ENCODE measurements at places on chromosomes 5 and 9. TPM values are rescaled to one million over a fixed set of nuclear protein-coding genes. Genes with fewer than 3 reads are reported as not detected.

GRCh38 chr9:129557192-129558036 is 63.5 kb downstream of the C9orf50 start:
- peak; percentile 82 for DNase-seq

DNA sequence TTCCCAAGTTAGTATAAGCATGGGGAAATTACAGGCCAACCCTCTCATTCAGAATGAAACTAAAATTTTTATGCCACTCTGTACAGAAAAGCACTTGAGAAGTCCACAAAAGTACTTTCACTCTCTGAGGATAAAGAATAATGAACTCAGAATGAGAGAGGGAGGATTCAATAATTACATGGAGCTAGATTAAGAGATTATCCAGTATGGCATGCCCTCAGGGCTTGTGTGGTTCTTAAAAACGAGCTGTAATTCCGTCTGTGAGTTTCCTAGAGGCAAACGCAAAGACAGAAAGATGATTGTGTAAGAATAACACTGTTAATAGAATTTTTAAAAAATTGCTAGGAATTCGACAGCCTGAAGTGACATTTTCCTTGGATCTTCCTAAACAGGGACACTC is 126.8 kb upstream of the PTCH1 start:
- no peak for DNase-seq

DNA sequence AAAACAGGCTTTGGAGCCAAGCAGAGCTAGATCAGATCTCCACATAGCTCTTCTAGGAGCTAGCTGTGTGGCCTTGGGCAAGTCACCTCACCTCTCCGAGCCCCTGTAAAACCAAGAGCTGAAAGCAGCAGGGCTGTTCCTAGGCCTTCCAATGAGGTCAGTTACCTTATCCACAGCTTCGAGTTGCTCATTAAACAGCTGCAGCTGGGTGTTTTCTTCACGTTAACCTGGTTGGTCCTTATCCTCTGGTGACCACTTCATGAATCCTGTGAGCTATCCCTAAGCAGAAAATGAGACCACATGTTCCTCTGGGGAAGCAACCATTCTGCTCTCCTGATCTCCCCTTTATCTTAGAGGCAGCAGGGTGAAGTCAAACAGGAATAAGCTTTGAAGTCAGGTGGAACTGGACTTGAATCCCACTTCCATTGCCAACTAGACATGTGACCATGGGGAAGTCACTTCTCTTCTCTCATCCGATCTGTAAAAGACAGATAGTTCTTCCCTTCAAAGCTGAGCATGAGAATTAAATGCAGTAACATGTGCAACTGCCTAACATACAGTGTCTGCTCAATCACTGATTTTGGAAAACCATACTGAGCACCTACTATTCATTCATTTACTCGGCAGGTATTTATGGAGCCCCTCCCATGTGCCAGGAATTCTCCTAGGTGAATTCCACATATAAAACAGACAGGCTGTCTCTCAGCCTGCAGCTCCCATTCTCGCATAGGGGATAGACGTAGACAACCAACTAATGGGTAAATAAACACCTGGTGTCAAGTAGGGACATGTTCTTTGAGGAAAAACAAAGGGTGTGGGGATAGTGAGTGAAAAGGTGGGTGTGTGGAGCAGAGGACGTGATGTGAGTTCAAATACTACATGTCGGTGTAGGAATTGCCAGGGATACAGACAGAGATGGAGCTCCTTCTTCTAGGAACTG is 111.7 kb upstream of the BOD1 start:
- DNase-seq = no peak

- DNase-seq = no peak
Measured at GRCh38 chr9:99162759-99163364, 57.9 kb downstream of the TGFBR1 start.

DNA sequence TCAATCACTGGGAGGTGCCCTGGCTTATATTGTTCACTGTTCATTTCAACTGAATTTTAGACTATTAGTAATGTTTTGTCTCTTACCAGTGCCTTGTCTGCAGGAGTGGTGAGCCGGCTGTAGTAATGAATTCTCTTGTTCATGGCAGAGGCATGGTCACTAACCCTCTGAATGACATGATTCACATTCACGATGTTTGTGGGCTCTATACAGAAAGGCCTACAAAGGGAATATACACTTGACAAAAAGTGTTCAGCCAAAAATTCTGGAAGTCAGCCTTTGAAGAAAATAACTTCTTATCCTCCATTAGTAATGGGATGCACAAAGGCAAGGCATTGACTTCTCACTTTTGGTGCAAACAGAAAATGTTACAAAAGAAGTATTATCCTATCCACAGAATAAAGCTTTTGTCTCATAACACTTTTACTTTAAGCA is 39.6 kb downstream of the SLC38A9 start:
- DNase-seq = no peak

GRCh38 chr5:60541980-60542379 is 158.0 kb downstream of the DEPDC1B start:
- DNase-seq = no peak

GRCh38 chr5:131825404-131826013 is 28.7 kb upstream of the FNIP1 start:
- DNase-seq = no peak

- DNase-seq = no peak
Measured at GRCh38 chr5:100186181-100186580, 349.0 kb upstream of the FAM174A start.

GRCh38 chr5:76704131-76704663 is 11.7 kb upstream of the F2R start:
- DNase-seq = no peak

- no peak for DNase-seq
Measured at GRCh38 chr5:31657315-31657979, 18.5 kb downstream of the PDZD2 start.

DNA sequence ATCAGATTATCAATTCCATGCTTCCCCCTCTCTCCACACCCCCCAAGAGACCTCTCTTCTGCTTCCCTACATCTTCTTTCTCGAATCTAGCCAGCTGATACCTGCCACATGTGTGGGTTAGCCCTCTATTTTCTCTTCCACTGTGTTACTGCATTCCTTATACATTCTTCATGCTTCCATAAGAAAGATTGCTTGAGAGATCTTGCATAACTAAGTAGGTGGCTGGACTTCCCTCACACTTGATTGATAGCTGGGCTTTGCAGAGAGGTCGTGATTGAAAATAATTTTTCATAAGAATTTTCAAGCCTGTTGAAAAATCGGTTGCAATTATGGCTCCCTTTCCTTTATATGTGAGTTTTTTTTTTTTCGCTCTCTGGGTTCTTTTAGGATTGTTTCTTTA is 33.0 kb upstream of the PANK3 start:
- no peak for DNase-seq

GRCh38 chr9:120043448-120043847 is 536.5 kb downstream of the CDK5RAP2 start:
- DNase-seq = no peak

GRCh38 chr5:143046314-143046713 is 276.1 kb downstream of the ARHGAP26 start:
- DNase-seq = no peak

- no peak for DNase-seq
Measured at GRCh38 chr9:129708793-129709192, 43.3 kb downstream of the PRRX2 start.

LRRC26 gene
- polyA plus RNA-seq = 0.29 TPM

SPATA31E1 gene
- 0.03 TPM for polyA plus RNA-seq

PCSK1 gene
- 0.22 TPM for polyA plus RNA-seq

RBM27 gene
- 26.5 TPM for polyA plus RNA-seq

DNAJC21 gene
- polyA plus RNA-seq = 63.8 TPM

ORM1 gene
- polyA plus RNA-seq = 2.3 TPM

MYMK gene
- polyA plus RNA-seq = not detected

IFNK gene
- polyA plus RNA-seq = not detected

ARL14EPL gene
- not detected for polyA plus RNA-seq

ROPN1L gene
- 0.65 TPM for polyA plus RNA-seq

RNF224 gene
- polyA plus RNA-seq = 3.6 TPM

ERAP2 gene
- polyA plus RNA-seq = 12.8 TPM

ZDHHC11 gene
- 11.1 TPM for polyA plus RNA-seq
